ENCODE measurements at places on chromosomes 5 and 9.
A peak's percentile ranks its signal among the peaks of the same experiment; 100 is the strongest.

DNA sequence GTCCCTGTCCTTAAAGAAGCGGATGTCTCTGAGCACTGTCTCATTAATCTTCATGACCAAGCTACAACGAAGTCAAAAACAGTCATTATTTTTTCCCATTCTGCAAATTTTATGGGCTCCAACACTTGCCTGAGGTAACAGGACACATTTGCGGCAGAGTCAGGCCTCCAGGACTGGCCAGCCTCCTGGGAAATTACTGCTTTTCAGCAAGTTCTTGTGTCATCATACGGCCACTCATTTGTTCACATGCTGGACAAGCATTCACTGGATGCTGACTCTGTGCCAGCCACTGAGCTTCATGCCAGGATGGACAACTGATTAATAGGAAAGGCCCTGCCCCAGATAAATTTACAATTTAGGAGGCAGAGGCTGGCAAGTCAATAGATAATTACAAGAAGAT lies 305.7 kb downstream of the ACTL7B start:
- no peak for DNase-seq

DNA sequence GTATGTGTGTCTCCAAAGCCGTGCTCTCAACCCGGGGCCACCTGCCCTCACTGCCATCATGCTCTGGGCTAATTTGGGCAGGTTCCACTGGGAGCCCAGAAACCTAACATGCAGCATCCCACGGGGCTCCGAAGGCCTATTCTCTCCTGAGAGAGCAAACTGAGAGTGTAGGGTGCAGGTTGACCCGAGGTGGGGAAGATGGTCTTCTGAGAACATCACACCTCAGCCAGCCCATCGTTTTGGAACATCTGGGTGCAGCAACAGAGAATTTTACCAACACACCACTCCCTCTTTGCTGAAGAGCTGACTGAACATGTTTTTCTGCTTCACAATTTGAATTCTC lies 294.6 kb upstream of the TUT7 start:
- no peak for DNase-seq

DNA sequence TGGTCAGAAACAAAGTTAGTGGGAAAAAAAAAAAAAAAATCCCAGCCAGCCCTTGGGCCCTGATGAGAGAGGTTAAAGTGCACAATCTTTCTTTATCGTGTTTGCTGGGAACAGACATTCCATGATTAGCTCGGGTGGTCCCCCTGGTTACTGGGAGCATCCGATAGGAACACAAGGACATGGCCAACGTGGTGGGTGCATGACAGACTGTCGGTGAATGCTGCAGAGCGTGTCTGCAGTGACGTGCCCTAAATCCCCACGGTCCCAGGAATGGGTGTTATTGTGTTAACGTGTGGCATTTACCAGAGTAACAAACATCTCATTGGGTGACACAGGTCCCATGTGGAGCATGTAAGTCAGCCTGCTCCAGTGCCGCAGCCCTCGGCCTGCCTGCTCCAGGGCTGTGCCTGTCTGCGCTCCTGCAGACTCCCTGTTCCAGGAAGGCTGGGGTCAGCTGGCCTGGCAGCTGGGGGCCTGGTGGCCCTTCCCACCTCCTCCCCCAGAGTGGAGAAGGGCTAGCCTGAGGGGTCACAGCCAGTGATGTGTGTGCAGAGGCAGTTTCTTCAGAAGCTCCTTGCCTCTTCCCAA lies 34.3 kb upstream of the TBC1D2 start:
- DNase-seq = no peak

DNA sequence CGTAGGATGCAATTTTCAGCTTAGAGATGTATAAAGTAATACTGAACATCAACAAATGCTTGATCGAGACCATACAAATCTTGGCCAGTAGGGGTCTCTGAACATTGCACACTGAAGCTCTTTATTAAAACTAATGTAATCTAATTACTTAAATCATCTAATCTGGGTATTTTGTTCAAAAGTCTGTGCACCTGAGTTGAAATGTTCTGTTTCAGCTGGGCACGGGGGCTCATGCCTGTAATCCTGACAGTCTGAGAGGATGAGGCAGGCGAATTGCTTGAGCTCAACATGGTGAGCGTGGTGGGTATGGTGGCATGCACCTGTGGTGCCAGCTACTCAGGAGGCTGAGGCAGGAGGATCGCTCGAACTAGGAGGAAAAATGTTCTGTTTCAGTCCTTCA lies 41.0 kb downstream of the ESM1 start:
- peak; percentile 1 for DNase-seq

DNA sequence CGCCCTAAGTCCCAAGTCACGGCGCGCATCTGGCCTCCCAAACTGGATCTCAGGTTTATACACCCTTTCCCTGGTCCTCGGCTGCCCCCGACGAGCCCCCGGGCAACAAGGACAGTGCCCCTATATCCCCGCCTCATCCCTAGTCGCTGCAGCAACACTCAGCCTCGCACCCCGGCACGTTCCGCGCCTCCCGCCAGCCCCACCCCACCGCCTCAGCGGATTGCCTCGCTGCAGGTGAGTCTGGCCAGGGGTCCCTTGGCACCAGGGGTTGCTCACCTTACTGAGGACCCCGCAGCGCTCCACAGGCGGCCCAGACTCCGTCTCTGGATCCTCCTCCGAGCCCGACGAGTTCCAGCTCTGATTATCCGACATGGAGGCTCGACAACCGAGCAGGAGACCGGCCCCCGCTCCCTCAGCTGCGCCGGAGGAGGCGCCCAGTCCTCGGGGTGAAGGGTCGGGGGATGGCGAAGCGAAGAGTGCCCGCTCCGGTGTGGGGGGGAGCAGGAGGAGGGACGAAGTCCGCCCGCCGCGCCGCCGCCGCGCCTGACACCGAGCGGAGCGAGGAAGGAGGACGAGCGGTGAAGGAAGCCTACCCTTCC lies 494 bp downstream of the CERT1 start:
- peak; percentile 16 for DNase-seq

- no peak for DNase-seq
These were observed 17.0 kb upstream of the NTNG2 start for GRCh38 chr9:132144708-132145365.

DNA sequence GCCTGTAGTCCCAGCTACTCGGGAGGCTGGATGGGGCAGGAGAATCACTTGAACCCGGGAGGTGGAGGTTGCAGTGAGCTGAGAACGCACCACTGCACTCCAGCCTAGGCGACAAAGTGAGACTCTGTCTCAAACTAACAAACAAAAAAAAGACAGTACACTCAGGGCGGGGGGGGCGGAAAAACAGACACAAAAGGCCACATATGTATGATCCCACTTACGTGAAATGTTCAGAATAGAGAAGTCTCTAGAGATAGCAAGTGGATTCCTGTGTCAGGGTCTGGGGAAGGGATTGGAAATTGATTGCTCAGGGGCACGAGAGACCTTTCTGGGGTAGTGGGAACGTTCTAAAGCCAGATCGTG lies 9.0 kb upstream of the LCN1 start:
- DNase-seq = no peak

DNA sequence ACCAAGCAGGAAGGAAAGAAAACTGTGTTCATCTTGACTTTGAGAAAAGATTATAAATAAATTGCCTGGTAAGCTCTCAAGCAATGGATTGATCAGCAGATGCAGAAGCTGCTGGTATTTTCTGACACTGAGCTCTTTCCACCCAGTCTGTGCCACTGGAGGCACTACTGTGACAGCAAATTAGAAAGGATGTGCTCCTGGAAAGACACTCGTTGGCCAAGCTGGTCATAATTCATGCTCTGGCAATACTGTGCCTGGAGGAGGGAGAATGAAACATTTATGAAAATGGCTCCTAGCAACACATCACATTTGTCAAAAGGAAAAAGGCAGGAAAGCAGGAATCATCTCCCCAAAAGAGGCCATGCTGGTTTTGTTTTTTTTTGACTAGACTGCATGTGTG lies 84.2 kb downstream of the CAVIN4 start:
- DNase-seq = no peak

DNA sequence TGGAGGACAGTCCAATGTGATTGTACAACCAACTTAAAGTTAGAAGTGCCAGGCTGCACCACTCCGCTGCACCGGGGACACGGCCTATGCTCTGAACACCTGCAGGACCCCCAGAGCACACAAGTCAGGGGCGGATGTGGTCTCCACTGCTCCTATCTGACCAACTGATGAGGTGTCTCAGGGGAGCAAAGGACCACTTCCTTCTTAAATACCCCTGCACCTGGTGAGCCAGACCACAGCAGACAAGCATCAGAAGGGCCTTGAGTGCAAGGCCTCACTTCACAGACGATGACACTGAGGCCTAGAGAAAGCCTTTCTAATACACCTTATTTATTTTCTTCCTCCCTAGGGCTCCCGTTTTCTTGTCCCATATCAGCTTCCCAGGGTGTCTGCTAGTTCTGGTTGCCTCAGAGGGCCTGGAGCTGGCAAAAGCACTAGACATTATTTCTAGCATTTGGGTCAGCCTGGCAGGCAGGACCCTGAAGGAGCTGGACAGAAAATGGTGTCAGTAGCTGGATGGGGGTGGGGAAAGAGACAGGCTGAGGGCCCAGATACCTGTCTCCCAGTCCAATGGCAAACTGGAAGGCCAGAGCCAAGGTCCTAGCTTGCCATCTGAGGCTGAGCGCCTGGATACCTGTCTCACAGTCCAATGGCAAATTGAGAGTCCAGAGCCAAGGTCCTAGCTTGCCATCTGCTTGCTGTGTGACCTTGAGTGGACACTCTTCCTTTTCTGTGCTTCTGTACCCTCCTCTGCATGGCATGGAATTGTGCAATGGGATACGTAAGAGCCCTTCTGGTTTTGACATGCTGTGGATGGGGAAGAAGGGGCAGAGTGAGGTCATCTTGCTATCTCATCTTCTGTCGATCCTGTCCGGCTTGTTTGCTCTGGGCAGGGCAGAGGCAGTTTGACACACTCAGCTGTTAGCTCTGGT lies 9.0 kb downstream of the CCDC69 start:
- DNase-seq = no peak

- no peak for DNase-seq
These were observed 651.0 kb downstream of the TAF11L14 start for GRCh38 chr5:18285257-18285656.

DNA sequence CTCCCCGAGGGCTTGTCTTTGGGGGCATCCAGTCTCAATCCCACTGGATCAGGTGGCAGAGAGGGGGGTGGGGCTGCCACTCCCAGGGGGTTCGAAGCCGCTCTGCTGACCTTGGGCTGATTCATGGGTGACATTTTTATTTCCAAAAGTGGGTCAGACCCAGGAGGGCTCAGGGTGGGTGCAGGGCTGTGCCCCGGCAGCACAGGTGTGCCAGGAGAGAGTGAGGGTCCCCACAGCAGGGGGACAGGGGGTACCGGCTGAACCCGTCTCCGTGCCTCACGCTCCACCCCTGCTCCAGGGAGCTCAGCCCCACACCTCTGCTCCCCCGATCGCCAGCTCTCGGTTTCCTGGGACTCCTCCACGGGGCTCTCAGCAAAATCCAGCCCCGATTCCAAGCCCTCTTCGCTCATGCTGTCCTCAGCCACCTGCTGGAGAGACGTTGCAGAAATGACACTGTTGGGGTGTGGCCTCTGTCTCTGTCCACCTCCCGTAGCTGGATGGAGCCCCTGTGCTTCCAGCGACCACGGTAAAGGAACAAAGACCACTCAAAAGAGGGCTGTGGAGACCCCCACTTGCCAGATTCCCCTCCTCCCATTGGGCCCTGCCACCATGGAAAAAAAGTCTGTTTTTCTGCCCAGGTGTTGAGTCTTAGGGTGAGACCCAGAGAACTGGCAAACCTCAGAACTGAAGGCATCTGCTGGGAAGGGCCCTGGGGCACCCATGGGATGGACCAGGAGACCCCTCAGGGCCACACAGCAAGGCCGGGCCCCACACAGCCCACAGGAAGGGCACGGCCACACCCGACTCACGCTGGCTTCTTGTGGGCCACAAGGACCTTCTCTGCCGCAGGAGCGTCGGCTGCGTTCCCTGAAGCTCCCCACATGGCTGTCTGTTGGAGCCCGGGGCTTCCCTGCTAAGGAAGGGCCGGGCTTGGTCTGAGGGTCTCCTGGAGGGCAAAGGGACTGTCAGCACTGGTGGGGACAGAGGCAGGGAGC lies 10.6 kb upstream of the QSOX2 start:
- no peak for DNase-seq

DNA sequence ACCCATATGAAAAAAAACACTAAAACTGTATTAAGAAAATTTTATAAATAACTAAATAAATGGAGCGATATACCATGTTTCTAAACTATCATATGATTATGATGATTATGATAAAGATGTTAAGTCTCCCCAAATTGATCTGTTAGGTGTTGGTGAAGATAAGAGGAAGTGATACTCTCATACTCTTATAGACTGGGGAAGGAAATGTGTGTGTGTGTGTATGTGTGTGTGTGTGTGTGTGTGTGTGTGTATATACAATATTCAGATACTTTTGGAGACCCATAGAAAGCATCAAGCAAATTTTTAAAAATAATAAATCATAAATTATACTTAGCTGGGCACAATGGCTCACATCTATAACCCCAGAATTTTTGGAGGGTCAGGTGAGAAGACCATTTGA lies 62.9 kb downstream of the TMEM232 start:
- no peak for DNase-seq

DNA sequence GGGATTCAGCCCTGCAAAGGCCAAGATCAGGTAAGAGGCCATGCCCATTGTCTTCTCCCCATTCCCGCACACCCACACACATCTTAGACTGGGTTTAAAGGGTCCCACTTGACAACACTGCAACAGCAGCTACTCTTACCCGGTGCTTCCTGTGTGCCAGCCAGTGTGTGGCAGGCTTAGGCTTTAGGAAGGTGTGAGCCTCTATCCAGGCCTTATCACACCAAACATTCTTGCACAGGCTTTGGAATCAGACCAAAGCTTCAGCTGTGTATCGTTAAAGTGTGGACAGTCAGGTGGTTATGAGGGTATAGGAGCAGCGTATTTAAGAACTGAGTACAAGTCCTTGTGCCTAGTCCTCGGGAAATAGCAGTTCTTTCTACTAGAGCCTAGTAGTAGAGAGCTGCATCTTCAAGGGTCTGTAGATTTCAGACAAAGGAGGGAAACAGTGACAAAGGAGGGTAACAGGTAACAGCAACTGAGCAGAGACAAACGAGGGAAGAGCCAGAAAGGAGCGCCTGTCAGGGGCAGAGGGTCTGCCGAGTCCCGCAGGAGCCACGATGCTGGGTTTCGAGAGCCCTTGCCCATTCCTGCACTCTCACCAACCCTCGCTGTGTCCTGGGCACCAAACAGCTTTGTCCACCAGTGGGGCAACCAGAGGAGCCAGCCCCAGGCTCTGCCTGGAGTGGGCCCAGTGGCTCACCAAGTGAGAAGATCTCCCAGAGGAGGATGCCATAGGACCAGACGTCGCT lies 30.9 kb downstream of the CSF1R start:
- DNase-seq = no peak

- no peak for DNase-seq
These were observed 32.4 kb upstream of the TTC23L start for GRCh38 chr5:34806532-34806931.

DNA sequence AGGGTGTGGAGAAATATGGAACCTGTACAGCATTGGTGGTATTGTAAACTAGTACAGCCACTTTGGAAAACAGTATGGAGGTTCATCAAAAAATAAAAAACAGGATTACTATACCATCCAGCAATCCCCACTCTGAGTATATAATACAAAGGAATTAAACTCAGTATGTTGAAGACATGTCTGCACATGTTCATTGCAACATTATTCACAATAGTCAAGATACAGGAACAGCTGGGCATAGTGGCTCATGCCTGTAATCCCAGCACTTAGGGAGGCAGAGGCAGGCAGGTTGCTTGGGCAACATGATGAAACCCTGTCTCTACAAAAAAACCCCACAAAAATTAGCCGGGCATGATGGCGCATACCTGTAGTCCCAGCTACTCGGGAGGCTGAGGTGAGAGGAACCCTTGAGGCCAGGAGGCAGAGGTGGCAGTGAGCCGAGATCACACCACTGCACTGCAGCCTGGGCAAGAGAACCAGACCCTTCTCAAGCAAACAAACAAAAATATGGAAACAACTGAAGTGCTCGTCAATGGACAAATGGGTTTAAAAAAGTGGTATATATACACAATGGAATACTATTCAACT lies 63.6 kb downstream of the TMEM174 start:
- no peak for DNase-seq

- no peak for DNase-seq
These were observed 465.0 kb downstream of the AGTPBP1 start for GRCh38 chr9:85276741-85277140.

Data from NCI-H1092 treated with DMSO at 0.1 percent for 48 hours (cell line).